ENCODE measurements at places on chromosomes 16 and 17. TPM values are rescaled to one million over a fixed set of nuclear protein-coding genes. Genes with fewer than 3 reads are reported as not detected.

GRCh38 chr16:80082906-80083305, 457.9 kb upstream of the DYNLRB2 start:
- no peak for DNase-seq
- no peaks in the 10 kb centered on the region for H3K36me3 ChIP-seq
- H3K27me3 ChIP-seq, result no peaks in the 10 kb centered on the region
- no peaks in the 10 kb centered on the region for H3K4me1 ChIP-seq
- H3K27ac ChIP-seq, result no peak overlapping the region

DNA sequence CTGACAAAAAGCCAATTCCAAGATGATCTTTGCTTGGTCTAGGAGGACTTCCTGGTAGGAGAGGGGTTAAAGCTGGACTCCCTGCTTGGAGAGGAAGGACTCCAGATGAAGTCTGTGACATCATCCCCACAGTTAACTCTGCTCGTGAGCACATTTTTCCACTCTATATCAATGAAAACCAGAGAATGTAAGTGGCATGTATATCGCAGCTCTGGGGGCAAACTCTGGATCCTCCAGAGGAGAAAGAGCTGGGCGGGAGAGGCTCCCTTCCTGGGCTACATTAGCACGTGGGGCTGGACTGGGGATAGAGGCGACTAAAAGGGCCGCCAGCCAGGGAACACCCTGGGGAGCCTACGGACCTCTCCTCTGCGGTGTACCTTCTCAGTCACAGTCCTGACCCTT, 34.1 kb downstream of the HIC1 start:
- peak overlapping the region; percentile 39 for H3K27ac ChIP-seq
- peak; percentile 37 for DNase-seq
- no peaks in the 10 kb centered on the region for H3K27me3 ChIP-seq
- peaks cover 65% of the 10 kb centered on the region for H3K4me1 ChIP-seq
- peaks cover 7% of the 10 kb centered on the region for H3K36me3 ChIP-seq
- H3K4me3 ChIP-seq, result peak overlapping the region; percentile 74

GRCh38 chr17:74097450-74098135, 105.9 kb upstream of the RPL38 start:
- no peaks in the 10 kb centered on the region for H3K27me3 ChIP-seq
- no peak for DNase-seq
- no peaks in the 10 kb centered on the region for H3K36me3 ChIP-seq
- H3K4me3 ChIP-seq, result no peak overlapping the region
- H3K4me1 ChIP-seq, result no peaks in the 10 kb centered on the region
- H3K27ac ChIP-seq, result no peak overlapping the region

- no peak overlapping the region for H3K4me3 ChIP-seq
- H3K36me3 ChIP-seq, result no peaks in the 10 kb centered on the region
- no peak for DNase-seq
- H3K4me1 ChIP-seq, result no peaks in the 10 kb centered on the region
- H3K27ac ChIP-seq, result no peak overlapping the region
- no peaks in the 10 kb centered on the region for H3K27me3 ChIP-seq
Measured at GRCh38 chr17:79654960-79655382, 44.1 kb upstream of the RBFOX3 start.

DNA sequence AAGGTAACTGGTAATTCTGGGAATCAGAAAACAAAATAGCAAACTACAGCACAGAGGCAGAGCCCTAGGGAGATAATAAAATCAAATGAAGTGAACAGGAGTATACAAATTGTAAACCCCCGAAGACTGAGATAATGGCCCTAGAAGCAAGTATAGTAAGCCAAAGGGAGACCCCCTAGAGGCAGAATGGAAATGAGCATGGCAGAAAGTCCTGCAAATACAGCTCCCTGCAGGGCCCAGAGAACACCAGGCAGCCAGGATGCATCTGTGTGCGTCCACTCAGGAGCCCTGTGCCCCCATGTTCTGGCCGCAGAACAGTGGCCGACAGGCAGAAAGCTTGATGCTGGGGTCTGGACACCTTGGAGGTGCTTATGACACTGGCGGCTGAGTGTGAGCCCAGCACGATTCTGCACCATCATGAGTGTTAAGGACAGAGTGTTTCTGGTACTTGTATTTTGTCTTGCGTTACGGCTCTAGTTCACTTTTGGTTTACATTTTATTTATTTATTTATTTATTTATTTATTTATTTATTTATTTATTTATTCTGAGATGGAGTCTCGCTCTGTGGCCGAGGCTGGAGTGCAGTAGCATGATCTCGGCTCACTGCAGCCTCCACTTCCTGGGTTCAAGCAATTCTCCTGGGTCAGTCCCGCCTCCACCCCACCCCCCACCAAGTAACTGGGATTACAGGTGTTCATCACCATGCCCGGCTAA, 48.7 kb downstream of the RGS9 start:
- no peaks in the 10 kb centered on the region for H3K27me3 ChIP-seq
- no peak overlapping the region for H3K27ac ChIP-seq
- H3K4me1 ChIP-seq, result peaks cover 4% of the 10 kb centered on the region
- H3K36me3 ChIP-seq, result no peaks in the 10 kb centered on the region
- DNase-seq, result no peak
- no peak overlapping the region for H3K4me3 ChIP-seq

DNA sequence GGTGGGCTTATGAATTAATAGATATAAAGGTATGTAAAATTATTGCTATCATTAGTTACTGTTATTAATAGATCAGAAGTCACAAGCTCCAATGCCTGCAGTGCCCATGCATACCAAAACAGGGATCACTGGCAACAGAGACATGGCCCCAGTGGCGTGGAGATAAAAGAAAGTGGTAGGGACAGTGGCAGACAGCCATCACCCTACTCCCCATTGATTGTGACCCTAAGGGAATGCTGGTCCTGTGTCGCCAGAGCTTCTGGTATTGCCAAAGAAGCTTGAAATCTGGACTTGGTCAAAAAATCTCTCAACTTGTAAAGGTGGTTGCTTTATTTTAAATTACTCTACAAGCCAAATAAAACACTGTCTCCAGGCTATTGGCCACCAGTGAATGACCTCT, 279.1 kb downstream of the IRX3 start:
- no peak overlapping the region for H3K4me3 ChIP-seq
- DNase-seq, result no peak
- H3K27ac ChIP-seq, result no peak overlapping the region
- H3K36me3 ChIP-seq, result no peaks in the 10 kb centered on the region
- H3K4me1 ChIP-seq, result no peaks in the 10 kb centered on the region
- no peaks in the 10 kb centered on the region for H3K27me3 ChIP-seq

Gene KRT39
- polyA plus RNA-seq, result not detected

Gene TRAF7
- 5.9 TPM for polyA plus RNA-seq

Gene TBX21
- 0.13 TPM for polyA plus RNA-seq

Gene NPW
- not detected for polyA plus RNA-seq
